ENCODE measurements at places on chromosomes 16 and 17.
A peak's percentile ranks its signal among the peaks of the same experiment; 100 is the strongest.

GRCh38 chr16:51407199-51407598 lies 256.1 kb upstream of the SALL1 start:
- DNase-seq: no peak

DNA sequence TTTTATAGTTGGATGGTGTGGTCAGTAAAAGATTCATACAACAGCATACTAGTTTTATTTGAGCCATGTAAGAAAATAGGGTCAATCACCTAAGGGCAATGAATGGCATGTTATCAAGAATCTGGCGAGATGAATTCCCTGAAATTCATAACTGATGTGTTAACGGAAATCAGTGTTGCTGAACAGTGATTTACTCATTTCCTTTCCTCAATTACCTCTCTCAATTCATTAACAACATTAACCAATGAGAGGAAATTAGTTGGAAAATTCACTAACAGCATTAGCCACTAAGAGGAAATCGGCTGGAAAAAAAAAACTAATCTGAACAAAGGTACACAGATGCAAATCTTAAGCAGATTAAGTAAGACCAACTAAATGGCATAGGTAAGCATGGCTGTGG lies 6.3 kb downstream of the CMTR2 start:
- no peak for DNase-seq

DNA sequence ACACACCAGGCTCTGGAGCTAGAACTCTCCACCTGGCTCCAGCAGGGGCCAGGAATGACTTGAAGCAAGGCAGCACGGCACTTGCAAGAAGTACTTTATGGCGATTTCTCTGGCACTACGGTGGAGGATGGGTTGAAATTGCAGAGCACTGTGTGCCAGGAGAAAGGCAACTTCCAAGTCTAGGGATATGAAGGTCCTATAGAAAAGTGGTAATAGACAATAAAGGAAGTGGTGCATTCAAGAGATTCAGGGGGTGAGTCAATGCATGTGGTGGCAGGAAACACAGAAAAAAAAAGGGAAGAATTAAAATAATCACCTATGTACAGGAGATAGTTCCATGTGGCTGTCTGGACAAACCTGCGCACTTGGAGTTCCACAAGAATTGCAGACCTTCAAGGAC lies 240.3 kb upstream of the DYNLRB2 start:
- DNase-seq: no peak

- no peak for DNase-seq
Observed at GRCh38 chr17:44793885-44794842, 35.4 kb downstream of the ADAM11 start.

GRCh38 chr17:33992113-33992512 lies 263.0 kb upstream of the CCL2 start:
- DNase-seq: no peak

GRCh38 chr17:69602972-69603371 lies 188.5 kb downstream of the MAP2K6 start:
- DNase-seq: no peak

GRCh38 chr17:42819939-42820535 lies 4.0 kb downstream of the BECN1 start:
- peak; percentile 36 for DNase-seq

DNA sequence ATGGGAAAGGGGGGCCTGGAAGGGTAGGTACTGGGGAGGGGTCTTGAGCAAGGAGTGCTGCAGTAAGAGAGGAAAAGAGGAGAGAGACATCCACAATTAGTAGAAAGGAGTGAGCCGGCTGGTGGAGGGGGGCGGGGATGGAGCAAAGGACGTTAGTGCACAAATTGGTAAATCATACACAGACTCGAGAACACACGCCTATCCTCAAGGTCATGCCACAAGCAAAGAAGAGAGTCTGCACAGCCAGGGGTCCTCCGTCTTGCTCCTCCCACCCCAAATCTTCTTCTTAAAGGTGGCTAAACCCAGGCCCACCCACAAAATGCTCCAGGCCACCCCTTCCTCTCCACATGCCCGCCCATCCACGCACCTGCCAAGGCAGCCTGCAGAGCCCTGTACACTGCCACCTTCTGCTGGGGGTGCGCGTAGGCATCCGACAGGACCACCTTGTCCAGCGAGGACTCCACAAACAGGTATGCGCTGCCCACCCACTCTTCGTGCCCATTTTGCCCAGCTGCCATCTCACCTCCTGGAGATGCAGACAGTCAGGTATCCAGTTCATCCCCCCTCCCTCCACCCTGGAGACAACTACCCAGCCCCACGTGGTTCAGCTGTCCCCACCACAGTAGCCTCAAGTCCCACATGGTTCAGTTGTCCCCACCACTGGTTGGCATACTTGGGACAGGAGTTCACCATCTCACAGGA lies 3.4 kb downstream of the TRADD start:
- DNase-seq: no peak

DNA sequence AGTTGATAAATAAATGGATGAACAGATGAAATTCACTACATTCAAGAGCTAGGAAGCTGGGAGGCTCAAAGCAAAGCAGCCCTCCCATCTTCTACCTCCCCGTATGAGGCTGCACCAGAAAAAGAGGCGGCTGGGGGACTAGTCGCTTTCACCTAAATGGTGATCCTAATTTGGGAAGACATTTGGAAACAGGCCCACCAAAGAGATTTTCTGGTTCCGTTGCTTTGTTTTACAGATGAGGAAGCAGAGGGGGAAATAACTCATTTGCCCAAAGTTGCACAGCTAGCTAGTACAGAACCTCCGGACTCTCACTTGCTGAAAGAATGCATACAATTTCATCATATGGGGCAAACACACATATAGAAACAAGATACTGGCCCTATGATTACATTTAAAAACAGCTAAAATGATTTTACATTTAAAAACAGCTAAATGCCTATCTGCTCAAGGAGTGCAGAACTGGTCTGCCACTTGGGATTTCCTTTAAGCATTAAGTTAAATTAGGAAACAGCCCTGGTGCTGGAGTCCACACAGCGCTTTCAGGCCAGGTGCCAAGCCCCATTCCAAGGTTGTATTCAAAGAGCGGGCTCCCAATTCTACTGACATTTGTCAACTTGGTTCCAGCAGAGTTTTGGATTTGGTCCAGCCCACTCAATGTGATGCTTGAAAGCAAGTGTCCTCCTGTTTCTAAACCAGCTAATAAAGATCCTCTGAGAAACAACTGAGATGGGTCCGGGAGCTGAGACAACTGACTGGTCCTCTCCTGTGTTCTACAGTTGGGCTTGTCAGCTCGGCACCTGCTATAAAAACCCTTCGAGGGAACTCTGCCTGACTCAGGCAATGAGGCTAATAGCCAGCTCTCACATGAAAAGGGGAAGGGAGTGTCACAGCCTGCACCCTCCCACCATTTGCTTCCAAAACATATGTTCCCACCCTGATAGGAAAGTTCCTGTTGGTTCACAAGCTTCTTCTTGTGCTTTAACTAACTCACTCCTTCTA lies 11.7 kb downstream of the ERN1 start:
- no peak for DNase-seq

GRCh38 chr17:14366199-14366598 lies 65.3 kb downstream of the HS3ST3B1 start:
- no peak for DNase-seq

DNA sequence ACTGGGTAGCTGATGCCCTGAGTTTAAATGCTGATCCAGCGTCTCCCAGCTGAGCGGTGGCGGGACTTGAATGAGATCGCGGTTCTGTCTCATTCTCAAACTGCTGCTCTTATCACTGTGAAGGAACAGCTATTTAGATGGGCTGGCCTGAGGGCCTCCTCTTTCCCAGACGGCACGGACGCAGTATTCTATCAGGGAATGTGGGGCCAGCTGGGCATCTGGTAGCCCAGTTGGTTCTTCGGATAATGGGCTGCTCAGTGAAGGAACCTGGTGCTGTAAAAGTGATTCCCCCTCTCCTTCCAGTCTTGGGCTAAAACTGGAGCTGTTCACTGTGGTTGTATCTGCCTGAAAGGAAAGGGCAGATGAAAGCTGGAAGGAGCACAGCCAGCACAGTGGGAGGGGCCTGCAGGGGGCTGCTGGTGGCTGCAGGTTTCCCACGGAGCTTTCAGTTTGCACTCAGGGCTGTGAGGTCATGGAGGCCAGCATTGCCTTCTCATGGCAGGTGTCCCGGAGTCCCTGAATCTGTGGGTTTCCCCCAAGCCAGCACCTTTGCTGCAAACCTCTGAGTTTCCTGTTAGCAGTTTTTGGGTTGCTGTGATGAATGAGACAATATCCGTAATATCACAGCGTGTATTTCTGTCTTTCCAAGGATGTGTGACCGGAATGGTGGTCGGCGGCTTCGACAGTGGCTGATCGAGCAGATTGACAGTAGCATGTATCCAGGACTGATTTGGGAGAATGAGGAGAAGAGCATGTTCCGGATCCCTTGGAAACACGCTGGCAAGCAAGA lies 3.6 kb downstream of the IRF8 start:
- no peak for DNase-seq

GRCh38 chr16:70630960-70631745 lies 15.2 kb upstream of the IL34 start:
- no peak for DNase-seq

DNA sequence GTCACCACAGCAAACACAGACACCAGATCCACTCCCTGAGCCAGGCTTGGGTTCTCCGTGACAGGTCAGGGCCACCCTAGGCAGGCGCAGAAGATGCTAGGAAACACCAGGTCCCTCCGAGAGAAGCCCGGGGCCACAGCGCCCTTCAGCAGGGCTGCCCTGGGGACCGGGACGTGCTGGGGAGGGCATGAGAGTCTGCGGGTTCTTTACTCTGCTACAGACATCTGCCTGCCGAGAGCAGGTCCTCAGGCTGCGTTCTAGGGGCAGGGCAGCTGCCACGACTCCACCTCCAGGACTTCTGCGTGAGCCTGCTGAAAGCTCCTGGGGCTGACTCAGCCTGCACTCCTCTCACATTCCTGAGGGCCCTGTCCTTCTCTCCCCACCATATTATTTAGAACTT lies 11.4 kb downstream of the MYLK3 start:
- no peak for DNase-seq

GRCh38 chr17:38466346-38467315 lies 38.4 kb downstream of the ARHGAP23 start:
- DNase-seq: no peak

DNA sequence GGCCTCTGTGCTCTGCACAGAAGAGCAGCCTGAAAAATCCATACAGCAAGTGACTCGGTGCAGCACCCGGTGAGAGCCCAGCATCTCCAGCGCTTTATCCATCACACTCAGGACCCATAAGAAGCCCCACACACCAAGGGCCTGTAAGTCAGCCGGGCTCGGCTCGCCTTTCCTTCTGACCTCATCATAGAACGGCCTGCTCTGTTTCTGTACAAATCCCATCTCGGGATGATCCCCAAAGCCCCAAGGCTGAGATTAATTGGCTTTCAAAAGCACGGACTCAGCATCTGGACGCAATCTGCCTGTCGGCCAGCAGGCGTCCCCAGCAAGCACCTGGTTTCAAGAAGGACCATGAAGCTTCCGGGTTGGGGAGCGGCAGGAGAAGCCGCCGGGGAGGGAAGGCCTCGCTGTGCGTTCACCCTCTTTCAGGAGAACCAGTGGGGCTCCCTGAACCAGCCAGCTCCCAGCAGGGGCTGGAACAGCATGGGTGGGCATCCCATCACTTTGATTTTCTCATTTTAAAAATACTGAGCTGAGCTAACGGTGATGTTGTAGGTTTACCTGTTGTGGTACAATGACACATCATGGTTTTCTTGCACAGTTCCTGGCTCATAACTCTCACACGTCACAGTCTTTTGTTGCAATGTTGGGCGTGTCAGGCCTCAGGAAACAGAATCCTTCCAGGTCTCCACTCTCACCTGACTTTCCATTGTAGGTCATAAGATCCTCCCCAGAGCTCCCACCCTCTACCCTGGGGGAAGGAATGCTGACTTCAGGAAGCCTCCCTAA lies 6.7 kb downstream of the CCDC57 start:
- DNase-seq: peak; percentile 59

- DNase-seq: peak; percentile 51
Observed at GRCh38 chr16:57519796-57520360, 16.5 kb downstream of the CCDC102A start.

- DNase-seq: no peak
Observed at GRCh38 chr16:11824362-11824761, 27.0 kb downstream of the RSL1D1 start.

DNA sequence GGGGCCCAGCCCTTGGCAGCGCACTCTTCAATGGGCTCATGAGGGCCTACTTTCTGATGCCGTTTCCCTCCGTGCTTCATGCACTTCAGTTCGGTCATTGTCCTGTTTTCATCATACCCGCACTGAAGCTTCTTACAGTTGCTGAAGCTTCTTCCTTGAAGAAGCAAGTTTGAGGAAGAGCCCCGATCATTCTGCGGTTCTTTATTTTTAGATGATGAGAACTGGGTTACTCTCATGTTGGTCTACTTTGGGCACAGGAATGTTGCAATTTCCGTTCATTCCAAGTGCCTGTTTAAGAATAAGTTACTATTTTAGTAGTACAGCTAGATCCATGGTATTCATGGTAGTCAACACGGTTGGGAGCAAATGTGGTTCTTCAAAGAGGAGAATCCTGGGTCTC lies 587.7 kb upstream of the HSBP1 start:
- DNase-seq: no peak

DNA sequence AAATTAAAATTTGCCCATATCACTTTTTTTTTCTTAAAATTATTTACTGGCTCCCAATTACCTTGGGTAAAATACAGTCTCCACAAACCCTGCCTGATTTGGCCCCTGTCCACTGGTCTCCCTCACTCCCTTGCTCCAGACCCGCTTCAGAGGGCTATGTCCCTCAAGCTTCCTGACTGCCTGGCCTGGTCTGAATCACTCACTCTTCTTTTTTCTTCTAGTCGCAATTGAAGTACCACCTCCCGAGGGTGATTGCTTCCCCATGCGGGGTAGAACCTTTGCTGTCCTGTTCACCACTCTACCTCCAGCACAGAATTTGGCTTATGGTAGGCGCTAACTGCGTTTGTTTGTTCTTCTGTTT lies 598 bp upstream of the PGAP3 start:
- no peak for DNase-seq

DNA sequence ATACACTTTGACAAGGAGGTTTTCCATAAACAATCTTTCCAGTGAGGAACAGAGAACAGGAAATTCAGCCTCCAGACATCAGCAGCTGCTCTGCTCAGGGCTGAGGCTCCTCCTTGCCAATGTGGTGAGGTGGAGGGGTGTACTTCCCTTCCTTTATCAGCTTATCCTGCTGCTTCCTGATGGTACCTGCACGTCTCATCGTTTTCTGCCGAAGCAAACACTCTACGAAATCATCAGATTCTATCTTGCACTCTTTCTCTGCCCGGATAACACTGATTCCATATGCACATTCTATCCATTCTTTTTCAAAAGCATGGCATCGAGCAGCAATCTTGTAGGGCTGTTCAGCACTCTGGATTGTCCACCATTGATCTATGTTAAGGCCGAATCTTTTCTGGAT lies 15.4 kb upstream of the SEZ6 start:
- no peak for DNase-seq

DNA sequence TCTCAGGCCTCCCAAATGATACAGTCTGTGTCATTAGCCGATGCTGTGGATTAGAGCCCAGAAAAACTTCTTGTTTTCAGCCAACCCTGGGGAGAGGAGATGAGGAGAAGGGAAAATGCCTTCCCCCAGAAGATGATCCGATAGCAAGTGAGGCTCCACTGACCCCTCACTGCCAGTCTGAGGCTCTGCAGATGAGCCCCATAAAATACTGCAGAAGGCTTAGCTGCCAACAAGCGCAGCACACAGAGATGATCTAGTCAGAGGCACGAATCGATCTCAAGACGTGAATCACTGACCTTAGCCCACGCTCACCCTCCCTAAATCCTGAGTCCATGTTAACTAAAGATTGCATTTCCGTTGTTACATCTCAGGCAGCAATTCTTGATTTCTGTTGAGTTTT lies 31.5 kb downstream of the SALL1 start:
- no peak for DNase-seq
